Lung (tissue), 17 donors: ENCODE measurements at places on chromosomes 6 and 20.

- DNase-seq: no peak
Measured at GRCh38 chr20:23653400-23653938, 15.7 kb upstream of the CST3 start.

DNA sequence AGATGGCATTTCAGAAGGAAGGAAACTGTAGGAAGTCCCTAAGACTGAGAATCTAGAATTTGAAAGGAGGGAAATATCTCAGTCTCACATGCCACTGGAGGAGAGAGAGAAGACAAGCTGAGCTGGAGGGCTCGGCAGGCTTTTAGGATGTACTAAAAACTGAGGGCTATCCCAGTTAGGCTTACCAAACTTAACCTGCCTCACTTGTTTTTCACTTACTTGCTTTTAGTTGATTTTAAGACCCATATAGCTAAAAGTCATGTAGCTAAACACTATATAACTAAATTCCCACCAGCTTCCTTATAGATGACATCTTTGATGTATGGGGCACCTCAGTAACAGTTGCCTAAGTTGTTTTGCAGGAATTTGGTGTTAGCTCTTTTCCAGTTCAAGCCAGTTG is 288.0 kb downstream of the DOK5 start:
- no peak for DNase-seq

GRCh38 chr6:36290668-36291620 is 21.1 kb downstream of the PNPLA1 start:
- DNase-seq: no peak

- DNase-seq: no peak
Measured at GRCh38 chr6:131436358-131436757, 136.7 kb upstream of the ARG1 start.

- no peak for DNase-seq
Measured at GRCh38 chr6:122128445-122128844, 271.0 kb upstream of the HSF2 start.

- no peak for DNase-seq
Measured at GRCh38 chr6:155439376-155439775, 16.3 kb downstream of the NOX3 start.

GRCh38 chr6:37741757-37742400 is 44.2 kb upstream of the MDGA1 start:
- DNase-seq: peak; percentile 24

- DNase-seq: no peak
Measured at GRCh38 chr6:153063936-153064335, 61.4 kb upstream of the MTRF1L start.
